ENCODE measurements at places on chromosomes 16 and 17. TPM values are rescaled to one million over a fixed set of nuclear protein-coding genes. Genes with fewer than 3 reads are reported as not detected.
A peak's percentile ranks its signal among the peaks of the same experiment; 100 is the strongest.

GRCh38 chr16:53646506-53646905 lies 57.2 kb downstream of the RPGRIP1L start:
- DNase-seq: no peak
- no peak overlapping the region for H3K4me3 ChIP-seq
- no peaks in the 10 kb centered on the region for H3K36me3 ChIP-seq

GRCh38 chr17:60845012-60845411 lies 167.4 kb downstream of the BCAS3 start:
- no peaks in the 10 kb centered on the region for H3K27me3 ChIP-seq
- H3K4me1 ChIP-seq: no peaks in the 10 kb centered on the region
- no peaks in the 10 kb centered on the region for H3K36me3 ChIP-seq
- H3K4me3 ChIP-seq: no peak overlapping the region
- no peak for DNase-seq

DNA sequence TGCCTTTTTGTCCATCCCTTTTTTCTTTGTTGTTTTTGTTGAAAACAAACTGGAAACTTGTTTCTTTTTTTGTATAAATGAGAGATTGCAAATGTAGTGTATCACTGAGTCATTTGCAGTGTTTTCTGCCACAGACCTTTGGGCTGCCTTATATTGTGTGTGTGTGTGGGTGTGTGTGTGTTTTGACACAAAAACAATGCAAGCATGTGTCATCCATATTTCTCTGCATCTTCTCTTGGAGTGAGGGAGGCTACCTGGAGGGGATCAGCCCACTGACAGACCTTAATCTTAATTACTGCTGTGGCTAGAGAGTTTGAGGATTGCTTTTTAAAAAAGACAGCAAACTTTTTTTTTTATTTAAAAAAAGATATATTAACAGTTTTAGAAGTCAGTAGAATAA lies 4.9 kb downstream of the SOX9 start:
- no peak overlapping the region for H3K4me3 ChIP-seq
- H3K36me3 ChIP-seq: no peaks in the 10 kb centered on the region
- peaks cover 42% of the 10 kb centered on the region for H3K27me3 ChIP-seq
- H3K27ac ChIP-seq: no peak overlapping the region
- no peaks in the 10 kb centered on the region for H3K4me1 ChIP-seq
- DNase-seq: no peak

DNA sequence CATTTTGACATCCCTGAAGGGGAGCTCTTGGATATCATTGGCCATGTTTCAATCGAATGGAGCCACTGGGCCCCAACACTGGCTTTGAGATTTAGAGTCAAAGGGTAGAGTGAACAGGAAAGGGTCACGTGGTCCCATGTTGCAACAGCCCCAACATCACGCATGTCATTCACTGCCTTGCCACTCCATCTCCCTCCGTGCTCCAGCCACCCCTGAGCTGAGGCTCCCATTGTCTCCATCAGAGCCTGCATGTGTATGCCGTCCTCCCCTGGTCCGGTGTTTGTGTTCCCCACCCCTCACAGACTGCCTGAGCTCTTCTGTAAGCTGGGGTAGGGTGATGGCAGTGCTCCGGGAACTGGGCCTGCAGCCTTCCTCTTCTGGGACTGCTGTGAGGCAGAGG lies 12.1 kb downstream of the NFE2L1 start:
- H3K4me3 ChIP-seq: no peak overlapping the region
- peaks cover 89% of the 10 kb centered on the region for H3K36me3 ChIP-seq
- H3K4me1 ChIP-seq: peaks cover 7% of the 10 kb centered on the region
- DNase-seq: no peak

DNA sequence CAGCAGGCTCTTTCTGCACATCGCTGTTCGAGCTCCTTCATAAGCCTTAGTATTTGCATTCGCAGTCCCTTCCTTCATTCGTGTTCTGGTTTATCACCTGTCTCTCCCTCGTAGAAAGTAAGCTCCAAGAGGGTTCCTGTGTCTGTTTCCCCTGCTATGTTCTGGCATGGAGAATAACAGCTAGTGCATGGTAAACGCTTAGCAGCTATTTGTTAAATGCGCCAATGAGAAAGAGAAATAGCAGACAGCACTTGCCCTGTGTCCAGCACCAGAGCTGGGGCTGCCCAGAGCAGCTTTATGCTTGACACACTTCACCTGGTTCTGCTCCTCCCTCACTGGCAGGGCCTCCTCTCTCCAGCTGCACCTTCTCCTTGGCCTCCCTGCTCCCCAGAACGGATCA lies 5.5 kb downstream of the ZNF688 start:
- H3K36me3 ChIP-seq: no peaks in the 10 kb centered on the region
- no peak overlapping the region for H3K27ac ChIP-seq
- H3K4me3 ChIP-seq: no peak overlapping the region

DNA sequence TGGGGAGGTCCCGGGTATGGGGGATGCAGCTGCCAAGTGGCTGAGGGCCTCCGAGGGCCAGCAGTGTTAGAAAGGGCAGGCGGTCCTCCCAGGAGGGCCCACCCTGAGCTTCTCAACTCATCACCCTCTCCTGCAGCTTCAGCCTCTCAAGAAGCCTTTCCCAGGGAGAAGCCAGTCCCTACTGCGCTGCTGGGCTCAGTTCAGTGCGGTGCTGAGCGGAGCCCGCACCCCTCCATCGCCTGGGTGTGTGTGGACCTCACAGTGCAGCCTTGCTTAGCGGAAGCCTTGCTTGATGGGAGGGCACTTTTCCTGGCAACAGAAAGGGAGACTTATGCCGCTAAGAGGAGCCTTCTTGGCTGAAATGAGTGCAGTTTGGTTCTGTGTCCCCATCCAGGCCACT lies 3.5 kb upstream of the APRT start:
- H3K4me1 ChIP-seq: peaks cover 7% of the 10 kb centered on the region
- no peaks in the 10 kb centered on the region for H3K27me3 ChIP-seq
- H3K4me3 ChIP-seq: no peak overlapping the region
- no peak for DNase-seq
- H3K36me3 ChIP-seq: peaks cover 2% of the 10 kb centered on the region

DNA sequence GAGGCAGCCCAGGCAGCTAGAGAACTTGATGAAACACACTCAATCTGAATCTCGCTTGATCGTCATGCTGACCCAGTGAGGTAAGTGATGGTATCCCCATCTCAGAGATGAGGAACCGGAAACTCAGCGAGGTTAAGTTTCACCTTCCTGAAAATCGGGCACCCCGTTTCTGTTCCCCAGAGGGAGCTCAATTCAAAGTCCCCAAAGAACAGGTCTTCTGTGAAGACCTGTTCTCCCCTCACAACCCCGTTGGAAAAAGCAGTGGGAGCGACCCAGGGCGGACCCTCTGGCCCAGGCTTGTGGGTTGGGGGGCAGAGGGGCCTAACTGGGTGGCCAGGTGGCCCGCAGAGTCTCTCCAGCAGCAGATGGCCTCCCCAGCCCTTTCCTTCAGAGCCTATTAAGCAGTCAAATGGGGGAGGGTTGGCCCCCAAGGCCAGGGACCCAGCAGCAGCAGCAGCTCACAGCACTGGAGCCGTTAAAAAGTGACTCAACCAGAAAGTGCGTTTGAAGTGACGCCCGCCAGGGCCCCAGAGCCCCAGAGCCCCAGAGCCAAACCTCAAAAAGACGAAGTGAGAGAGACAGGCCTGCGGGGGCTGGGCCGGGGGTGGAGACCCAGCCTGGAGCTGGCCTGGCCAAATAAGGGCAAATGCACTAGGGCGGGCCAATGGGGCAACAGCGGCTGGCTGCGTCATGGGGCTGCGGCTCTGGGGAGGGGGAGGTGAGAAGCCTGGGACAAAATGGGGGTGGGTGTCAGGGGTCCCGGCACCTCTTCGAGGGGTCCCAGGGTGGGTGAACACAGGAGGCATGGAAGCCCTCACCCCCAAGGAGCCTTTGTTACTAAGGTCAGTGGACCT lies 9.2 kb upstream of the TSPOAP1 start:
- H3K36me3 ChIP-seq: no peaks in the 10 kb centered on the region
- peak; percentile 95 for DNase-seq
- H3K27ac ChIP-seq: peak overlapping the region; percentile 60
- peaks cover 6% of the 10 kb centered on the region for H3K4me1 ChIP-seq
- no peak overlapping the region for H3K4me3 ChIP-seq
- no peaks in the 10 kb centered on the region for H3K27me3 ChIP-seq

- peak; percentile 22 for DNase-seq
- H3K36me3 ChIP-seq: no peaks in the 10 kb centered on the region
- no peaks in the 10 kb centered on the region for H3K27me3 ChIP-seq
- H3K27ac ChIP-seq: no peak overlapping the region
Observed at GRCh38 chr17:15121426-15121825, 143.7 kb downstream of the PMP22 start.

GRCh38 chr16:11326084-11326736 lies 19.0 kb upstream of the RMI2 start:
- H3K36me3 ChIP-seq: no peaks in the 10 kb centered on the region
- peak; percentile 51 for DNase-seq
- H3K4me1 ChIP-seq: peaks cover 4% of the 10 kb centered on the region
- no peak overlapping the region for H3K27ac ChIP-seq
- H3K27me3 ChIP-seq: no peaks in the 10 kb centered on the region

- H3K27me3 ChIP-seq: no peaks in the 10 kb centered on the region
- no peaks in the 10 kb centered on the region for H3K36me3 ChIP-seq
- no peak overlapping the region for H3K4me3 ChIP-seq
- no peak for DNase-seq
Observed at GRCh38 chr16:11430601-11431317, 85.5 kb downstream of the RMI2 start.

DNA sequence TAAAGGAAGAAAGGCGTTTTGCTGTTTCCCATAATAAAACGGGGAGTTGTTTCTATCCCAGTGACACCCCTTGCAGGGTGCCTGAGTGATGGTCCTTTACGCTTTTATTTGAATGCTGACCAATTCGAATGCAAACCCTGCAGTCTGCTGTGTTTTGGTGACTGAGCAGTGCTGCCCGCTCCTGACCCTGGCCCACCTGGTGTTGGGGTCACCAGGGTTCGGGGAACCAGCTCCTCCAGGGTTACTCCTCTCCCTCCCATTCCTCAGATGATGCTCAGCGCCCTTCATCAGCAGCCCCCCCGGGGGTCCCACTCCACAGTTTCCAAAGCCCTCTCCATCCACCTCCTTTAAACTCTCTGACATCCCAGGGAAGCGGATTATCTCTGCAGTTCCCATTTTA lies 6.0 kb downstream of the CA4 start:
- peaks cover 4% of the 10 kb centered on the region for H3K4me1 ChIP-seq
- peak; percentile 44 for DNase-seq
- H3K4me3 ChIP-seq: no peak overlapping the region
- H3K36me3 ChIP-seq: no peaks in the 10 kb centered on the region

The LLGL2 gene
- total RNA-seq: 108 TPM

The C17orf78 gene
- not detected for total RNA-seq

The BHLHA9 gene
- total RNA-seq: 0.62 TPM

The KRTAP16-1 gene
- total RNA-seq: not detected

The GPRC5C gene
- total RNA-seq: 80.8 TPM

The ABCC12 gene
- 1.2 TPM for total RNA-seq

The KRT28 gene
- total RNA-seq: not detected
